Inflammatory macrophage (primary cell): ENCODE measurements at places on chromosomes 6 and 20.

- no peak for DNase-seq
Measured at GRCh38 chr6:51411496-51412125, 592.9 kb downstream of the TFAP2B start.

DNA sequence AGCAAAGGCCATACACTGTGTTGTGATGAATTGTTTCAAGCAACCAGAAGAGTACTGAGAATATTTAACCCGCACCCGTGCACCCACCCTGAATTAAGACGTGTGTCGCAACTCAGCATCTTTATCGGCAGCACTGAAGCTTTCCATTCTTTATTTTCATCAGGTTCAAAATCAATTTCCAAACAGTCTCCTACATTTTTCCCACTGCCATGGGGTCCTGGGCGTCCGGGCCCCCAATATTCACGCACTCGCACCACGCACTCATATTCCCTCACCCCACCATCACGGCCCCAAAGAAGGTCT is 1.8 kb downstream of the LTB start:
- no peak for DNase-seq

DNA sequence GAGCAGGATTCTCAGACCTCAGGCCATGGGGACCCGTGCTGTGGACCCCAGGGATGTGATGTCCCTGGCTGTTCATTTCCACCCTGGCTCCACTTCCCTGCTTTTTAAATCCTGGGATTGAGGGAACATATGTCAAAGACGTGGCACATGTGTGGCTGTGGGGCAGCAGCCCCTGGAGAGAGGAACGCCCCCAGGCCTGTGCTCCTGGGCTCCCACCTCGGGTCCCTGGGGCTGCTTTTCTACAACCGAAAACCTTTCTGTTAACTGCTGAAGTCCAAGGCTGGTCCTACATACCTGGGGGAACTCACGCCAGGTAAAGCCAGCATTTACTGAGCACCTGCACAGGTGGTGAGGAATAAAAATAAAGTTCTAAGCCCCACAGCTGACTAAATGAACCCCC is 102.3 kb upstream of the FRMD1 start:
- DNase-seq: no peak

DNA sequence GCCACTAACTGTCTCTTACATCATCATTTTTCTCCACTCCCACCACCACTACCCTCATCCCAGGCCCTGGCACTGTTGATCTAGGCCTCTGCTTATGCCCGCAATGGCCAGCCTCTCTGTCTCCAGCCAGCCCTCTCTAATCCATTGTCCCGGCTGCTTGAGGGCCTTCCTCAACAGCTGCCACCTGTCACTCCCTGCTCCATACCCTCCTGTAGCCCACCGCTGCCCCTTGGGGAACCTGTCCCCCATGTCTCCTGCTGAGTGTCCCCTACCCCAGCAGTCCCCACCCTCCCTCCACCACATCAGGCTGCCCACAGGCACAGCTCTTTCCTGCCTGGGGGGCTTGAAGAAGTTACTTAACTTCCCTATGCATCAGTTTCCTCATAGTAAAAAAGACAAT is 13.4 kb downstream of the TEAD3 start:
- DNase-seq: no peak

DNA sequence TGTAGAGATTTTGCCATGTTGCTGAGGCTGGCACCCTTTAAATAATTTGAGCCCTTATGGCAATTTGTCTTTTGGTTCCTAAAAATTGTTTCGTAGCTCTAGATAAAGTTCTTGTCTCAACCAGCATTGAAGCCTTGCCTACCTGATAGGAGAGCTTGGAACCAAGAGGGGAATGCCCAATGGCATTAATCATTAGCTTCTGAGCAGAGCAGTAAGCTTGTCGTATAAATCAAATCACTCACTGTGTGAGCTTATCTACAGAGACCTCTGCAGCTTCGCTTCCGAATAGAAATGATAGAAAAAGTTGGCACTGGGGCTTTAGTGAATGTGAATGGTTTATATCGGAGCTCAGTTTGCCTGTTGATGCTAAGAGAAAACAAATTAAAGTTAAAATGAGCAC is 10.7 kb downstream of the ANKRD6 start:
- DNase-seq: no peak

DNA sequence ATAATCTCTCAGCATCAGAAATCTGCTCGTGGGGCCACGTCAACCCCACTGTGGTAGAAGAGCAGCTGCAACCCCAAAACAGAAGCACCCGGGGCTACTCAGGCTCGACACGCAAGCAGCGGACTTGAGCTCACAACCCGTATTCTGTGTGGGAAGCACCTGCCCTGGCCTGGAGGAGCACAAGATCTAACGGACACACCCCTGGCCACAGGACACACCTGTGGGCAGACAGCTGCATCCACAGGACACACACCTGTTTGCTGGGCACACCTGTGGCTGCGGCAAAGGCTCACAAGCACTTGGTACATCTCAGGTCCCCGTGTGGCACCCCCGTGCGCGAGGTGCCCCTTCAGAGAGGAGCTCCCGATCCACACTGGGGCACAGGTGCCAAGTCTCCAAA is 36.5 kb downstream of the ZBTB46 start:
- DNase-seq: no peak

DNA sequence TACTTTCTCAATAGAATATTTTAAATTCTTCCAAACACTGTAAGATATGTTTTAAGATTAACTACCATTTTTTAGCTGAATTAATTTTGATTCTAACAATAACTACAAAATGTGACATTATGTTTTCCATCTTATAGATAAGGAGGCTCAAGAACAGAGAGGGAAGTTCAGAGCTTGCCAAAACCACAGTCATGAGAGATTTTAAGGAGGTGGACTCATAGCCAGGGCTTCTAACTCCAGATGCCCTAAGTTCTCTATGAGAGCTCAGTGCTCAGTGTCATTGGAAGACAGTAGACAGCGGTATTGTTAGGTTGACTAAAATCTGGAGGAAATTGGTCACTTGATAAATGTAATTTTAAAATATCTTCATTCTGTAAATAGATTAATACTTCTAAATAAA is 144.2 kb downstream of the PACRG start:
- no peak for DNase-seq

DNA sequence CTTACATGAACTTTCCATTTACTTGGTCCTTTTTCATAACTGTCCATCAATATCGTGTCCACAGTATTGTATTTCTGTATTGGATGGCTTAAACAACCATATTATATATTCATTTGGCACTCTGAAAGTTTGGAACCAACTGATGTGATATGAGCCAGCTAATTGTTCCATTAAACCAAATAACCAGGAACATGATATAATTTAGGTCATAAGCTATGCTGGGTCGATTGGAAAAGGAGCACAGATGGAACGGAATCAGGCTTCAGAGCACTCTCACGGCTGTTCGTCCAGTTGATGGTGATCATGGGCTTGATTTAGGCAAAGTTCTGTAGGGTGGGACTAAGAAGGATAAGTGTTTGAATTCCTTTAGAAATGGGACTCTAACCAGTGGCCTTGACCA is 142.7 kb downstream of the DNAH8 start:
- no peak for DNase-seq

- DNase-seq: no peak
Measured at GRCh38 chr20:25315418-25316210, 67.7 kb downstream of the PYGB start.

DNA sequence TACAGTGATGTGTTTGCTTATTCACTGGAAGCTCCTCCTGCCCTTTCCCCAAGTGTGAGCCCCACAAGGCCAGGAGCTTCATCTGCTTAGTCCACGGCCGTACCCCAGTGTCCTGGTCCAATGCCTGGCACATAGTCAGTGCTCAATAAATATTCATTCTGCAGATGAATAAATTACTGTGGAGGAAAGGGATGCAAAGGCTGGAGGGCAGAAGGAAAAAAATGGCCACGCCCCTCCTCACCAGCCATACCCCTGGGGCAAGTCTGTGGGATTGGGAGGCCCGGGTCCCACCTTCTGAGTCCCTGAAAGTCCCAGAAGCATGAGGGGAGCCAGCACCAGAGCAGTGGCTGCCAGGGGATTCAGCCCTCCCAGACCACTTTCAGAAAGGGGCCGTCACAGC is 65.5 kb downstream of the GRM4 start:
- no peak for DNase-seq

DNA sequence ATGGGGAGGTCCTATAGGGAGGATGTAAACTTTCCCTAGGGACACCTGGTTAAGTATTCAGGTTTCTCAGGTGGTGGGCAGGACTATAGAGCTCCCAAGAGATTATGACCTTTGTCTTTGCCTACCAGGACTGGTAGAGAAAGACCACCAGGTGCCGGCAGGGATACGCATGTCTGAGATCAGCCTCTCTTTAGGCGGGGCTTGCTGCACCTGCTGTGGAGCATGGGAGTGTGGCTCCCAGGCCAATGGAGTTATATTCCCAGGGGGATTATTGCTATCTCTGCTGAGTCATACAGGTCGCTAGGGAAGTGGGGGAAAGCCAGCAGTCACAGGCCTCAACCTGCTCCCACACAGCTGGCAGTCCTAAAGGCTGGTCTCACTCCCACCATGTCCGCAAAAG is 280.5 kb upstream of the MMS22L start:
- DNase-seq: no peak

DNA sequence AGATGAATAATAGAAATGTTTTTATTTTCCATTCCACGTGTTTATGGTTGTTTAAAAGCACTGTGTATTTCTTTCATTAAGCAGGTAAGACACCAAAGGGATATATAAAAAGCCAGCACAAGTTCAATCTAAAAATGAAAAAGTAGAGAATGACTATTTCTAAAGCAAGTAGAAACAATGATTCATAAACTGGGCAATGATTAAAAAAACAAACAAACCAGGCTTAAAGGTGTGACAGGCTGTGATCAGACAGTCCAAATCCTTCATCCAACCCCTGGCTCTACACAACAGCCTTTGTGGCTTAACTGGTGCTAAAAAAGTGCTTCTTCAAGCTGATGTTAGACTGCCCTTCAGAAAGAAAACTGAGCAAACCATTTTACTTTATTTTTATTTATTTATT is 45.7 kb upstream of the TSHZ2 start:
- DNase-seq: no peak

- no peak for DNase-seq
Measured at GRCh38 chr6:102885165-102885564, 1491.7 kb downstream of the GRIK2 start.

DNA sequence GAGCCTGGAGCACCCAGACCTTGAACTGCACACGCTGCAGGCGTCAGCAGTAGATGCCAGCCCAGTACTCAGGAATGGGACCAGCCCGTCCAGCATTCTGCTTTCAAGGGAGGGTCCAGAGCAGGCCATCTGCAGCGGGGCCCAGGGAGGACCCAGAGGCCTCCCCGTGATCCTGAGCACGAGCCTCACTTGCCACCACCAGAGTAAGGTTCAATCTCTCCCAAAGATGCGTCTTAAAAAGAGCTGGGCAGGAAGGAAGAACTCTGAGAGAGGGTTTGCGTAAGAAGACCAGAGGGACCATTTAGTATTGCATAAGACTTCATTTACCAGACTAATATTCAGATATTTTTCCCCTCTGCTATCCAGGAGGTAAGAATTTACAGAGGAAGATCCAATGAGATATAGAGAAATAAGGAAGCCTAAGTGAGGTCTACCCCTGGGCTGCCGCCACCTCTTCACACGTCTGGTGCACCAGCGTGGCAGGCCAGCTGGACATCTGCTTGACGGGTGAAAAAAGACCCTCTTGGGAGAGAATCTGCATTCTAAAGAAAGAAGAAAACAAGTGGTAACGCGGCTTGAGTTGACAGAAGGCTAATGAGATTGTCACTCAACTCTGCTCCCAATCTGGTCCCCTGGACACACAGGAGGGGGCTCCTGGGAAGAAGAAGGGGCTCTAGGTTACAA is 107.3 kb downstream of the PRND start:
- peak; percentile 63 for DNase-seq

DNA sequence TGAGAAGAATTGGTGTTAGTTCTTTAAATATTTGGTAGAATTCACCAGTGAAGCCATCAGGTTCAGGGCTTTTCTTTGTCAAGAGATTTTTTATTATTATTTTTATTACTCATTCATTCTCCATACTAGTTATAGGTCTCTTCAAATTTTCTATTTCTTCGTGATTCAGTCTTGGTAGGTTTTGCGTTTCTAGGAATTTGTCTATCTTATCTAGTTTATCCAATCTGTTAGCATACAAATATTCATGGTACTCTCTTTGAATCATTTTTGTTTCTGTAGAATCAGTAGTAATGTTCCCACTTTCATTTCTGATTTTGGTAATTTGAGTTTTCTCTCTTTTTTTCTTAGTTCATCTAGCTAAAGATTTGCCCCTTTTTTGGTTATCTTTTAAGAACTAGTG is 52.3 kb upstream of the PRDM1 start:
- no peak for DNase-seq

DNA sequence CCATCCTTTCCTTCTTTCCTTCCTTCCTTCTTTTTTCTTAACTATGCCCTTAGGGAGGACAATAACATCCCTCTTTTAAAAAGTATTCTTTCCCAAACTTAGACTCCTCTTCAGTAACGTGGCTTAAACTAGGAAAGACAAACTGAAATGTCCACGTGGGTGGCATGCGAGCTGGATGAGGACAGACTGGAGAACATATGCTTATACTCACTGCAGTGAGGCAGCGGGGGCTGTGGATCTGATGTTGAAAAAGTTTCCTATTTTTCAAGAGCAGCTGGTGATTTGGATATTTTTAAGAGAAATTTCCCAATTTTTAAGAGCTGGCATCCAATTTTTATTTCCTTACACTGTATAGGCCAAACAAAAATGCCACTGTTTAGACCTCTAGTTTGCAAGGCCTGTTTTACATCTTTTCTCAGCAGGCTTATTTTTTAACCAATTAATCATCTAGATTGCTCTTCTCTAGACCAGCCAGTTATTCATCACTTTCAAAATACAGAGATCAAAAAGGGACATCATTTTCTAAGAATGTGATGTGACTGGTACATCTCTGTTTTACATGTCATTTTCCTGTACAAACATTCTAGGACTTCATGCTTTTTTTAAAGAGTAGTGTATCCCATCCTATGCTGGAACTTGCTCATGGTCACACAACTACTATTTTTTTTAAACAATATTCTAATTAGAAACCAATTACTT is 226.5 kb downstream of the BTBD9 start:
- peak; percentile 14 for DNase-seq

DNA sequence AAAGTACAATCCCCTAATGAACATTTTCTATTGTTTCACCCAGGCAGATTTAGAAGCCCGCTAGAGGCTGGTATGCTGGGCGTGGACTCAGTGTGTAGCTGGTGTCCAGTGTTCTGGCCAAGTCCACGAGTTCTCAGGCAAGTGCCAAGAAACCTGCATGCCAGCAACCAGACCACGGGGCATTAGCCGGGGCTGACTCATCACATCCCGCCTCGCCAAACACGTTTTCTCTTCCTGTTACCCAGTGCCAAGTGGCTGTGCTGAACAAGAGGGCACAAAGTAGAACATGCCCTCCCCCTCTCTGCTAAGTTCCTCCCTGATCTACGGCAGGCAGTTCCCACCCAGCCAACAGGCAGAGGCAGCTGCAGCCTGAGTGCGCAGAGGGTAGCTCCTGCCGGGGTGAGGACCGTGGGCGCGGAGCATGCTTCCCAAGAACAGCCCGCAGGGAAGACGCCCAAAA is 29.6 kb downstream of the RAMACL start:
- DNase-seq: peak; percentile 83

DNA sequence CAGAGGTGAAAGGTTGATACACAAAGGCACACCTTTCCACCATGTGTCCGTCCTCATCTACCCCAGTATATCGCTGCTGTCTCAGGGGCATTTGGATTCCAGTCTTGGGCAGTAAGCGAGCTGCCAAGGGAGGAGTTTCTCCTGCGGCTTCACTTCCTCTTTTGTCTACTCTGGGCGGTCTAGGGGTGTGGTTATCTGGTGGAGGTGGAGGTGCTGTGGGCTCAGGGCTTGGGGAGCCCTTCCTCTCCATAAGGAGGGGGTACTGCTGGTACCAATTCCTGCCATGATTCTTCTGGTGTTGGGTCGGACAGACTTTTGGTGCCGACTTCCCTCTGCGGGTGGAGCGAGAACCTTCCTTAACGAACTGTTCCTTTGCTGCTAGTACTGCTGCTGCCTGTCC is 31.9 kb upstream of the FABP7 start:
- DNase-seq: peak; percentile 31
